Chondrocyte (in vitro differentiated cells): ENCODE measurements at places on chromosomes 2 and 18. TPM values are rescaled to one million over a fixed set of nuclear protein-coding genes. Genes with fewer than 3 reads are reported as not detected.

DNA sequence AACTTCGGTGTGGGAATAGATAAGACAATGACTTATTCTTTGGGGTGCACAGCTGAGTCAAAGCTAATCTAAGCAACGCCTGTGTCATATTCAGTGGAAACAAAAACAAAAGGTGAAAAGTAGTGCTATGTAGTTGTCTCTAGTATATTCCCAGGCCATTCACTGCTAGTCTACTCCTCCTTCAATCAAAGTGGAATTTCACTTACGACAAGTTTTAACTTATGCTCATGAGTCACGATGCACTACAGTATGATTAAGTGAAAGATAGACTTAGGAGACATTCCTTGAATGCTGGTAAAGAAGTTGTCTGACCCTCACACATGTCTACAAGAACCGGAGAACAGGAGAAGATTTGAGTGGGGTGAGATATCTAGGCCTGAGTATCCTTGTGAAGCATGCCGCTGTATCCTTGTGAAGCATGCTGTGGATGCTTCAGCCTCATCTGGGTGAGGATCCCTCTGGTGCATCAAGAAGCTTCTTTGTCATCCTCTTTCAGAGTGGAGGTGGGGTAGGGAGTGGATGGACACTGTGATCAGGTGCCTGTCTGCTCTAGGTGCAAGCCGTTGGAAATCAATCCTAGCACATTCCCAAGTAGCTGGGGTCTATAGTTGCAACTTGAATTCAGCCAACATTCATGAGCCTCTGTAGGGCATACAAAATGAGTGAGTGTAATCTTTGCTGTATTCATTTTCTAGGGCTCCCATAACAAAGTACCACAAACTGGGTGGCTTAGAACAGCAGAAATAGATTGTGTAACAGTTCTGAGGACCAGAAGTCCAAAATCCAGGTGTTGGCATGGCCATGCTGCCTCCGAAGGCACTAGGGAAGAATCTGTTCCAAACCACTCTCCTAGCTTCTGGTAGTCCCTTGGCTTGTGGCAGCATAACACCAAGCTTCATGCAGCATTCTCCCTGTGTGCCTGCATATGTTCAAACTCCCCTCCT, 173.5 kb upstream of the FN1 start:
- peak overlapping the region; percentile 61 for H3K27ac ChIP-seq
- H3K4me1 ChIP-seq, result peaks cover 63% of the 10 kb centered on the region
- DNase-seq, result no peak
- peaks cover 2% of the 10 kb centered on the region for H3K36me3 ChIP-seq
- no peaks in the 10 kb centered on the region for H3K27me3 ChIP-seq

GRCh38 chr18:79870301-79871025, 72.7 kb downstream of the KCNG2 start:
- peaks cover 9% of the 10 kb centered on the region for H3K27me3 ChIP-seq
- H3K27ac ChIP-seq, result no peak overlapping the region
- no peak overlapping the region for H3K4me3 ChIP-seq
- no peaks in the 10 kb centered on the region for H3K4me1 ChIP-seq

SLC38A11 gene
- 0.12 to 0.36 TPM (median 0.18 TPM) in 3 replicates for total RNA-seq

- DNase-seq, result no peak
- no peaks in the 10 kb centered on the region for H3K4me1 ChIP-seq
Measured at GRCh38 chr18:67954594-67954993, 438.1 kb upstream of the DSEL start.

- H3K4me3 ChIP-seq, result no peak overlapping the region
- H3K27ac ChIP-seq, result no peak overlapping the region
- peaks cover 60% of the 10 kb centered on the region for H3K4me1 ChIP-seq
- peaks cover 3% of the 10 kb centered on the region for H3K36me3 ChIP-seq
Measured at GRCh38 chr18:35045806-35046205, 4.6 kb downstream of the MAPRE2 start.

GRCh38 chr2:204920776-204921175, 375.5 kb downstream of the PARD3B start:
- DNase-seq, result no peak
- H3K27me3 ChIP-seq, result no peaks in the 10 kb centered on the region
- H3K4me3 ChIP-seq, result no peak overlapping the region
- H3K4me1 ChIP-seq, result no peaks in the 10 kb centered on the region

SAG gene
- not detected in 3 replicates for total RNA-seq
